Renal cortex interstitium (tissue), 15 donors: ENCODE measurements at places on chromosomes 7 and 10. TPM values are rescaled to one million over a fixed set of nuclear protein-coding genes. Genes with fewer than 3 reads are reported as not detected.

CHCHD1 gene
- polyA plus RNA-seq = 52.5 TPM

ABLIM1 gene
- 120 TPM for polyA plus RNA-seq

RELN gene
- polyA plus RNA-seq = 12.0 TPM

RPEL1 gene
- 0.17 TPM for polyA plus RNA-seq

SFRP4 gene
- 3.4 TPM for polyA plus RNA-seq
